COLO829 (cell line): ENCODE measurements at places on chromosomes 3 and 15.

- peak; percentile 44 for DNase-seq
Observed at GRCh38 chr3:114155370-114155821, 23.5 kb downstream of the DRD3 start.

- DNase-seq: no peak
Observed at GRCh38 chr3:18247139-18247695, 177.9 kb downstream of the SATB1 start.

DNA sequence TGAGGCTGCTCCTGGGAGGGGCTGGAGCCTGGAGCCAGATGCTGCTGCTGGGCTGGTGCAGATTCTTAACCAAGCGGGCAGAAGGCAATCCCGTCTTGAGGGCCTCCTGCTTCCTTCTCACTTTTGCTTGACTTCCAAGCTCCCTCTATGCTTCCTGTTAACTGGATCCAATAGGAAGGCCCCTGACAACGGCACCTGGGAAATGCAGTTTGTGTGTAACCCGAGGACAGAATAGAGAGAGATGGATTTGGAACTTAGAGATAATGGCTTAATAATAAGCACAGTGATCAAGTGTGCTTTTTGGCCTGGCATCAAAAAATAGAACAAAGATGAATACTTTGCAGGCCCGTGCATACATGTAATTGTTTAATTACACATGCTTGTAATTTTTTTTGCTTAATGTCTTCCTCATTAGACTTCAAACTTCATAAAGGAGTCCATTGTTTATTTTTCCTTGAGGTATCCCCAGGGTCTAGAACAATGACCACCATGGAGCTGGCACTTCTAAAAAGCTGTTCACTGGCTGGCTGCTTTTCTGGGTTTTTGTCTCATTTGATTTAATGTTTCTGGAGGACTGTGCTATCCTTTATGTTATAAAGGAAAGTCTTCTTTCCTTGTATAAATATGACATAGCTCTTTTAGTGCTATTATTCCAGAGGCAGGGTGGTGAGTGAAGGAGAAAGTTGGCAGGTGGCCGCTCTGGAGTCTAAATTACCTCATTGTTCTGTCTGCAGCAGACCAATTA is 63.3 kb upstream of the MITF start:
- DNase-seq: peak; percentile 65

DNA sequence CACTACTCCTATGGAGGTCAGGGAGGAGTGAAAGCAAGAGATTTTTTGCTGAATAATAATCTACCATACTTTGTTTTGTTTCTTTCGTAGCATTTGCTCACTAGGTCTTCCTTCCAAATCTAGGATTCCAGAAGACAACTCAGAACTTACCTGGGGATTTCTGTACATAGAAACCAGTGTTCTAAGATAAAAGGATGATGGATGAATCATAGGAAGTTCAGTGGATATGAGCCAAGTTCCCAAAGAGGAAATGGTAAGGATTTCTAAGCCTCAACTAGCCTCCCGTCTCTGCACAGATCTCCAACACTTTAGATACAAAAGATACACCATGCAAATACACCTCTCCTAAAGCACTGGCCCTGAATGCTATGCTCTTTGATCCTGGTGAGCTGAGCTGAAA is 283.9 kb downstream of the TAFA4 start:
- DNase-seq: no peak

GRCh38 chr15:61318301-61318700 is 89.2 kb upstream of the RORA start:
- DNase-seq: no peak

GRCh38 chr3:177106184-177106583 is 91.1 kb downstream of the TBL1XR1 start:
- no peak for DNase-seq
